ENCODE measurements at places on chromosomes 3 and 15.
A peak's percentile ranks its signal among the peaks of the same experiment; 100 is the strongest.

- no peaks in the 10 kb centered on the region for H3K4me1 ChIP-seq
- H3K27ac ChIP-seq: no peak overlapping the region
- H3K4me3 ChIP-seq: no peak overlapping the region
- DNase-seq: no peak
These were observed 18.3 kb downstream of the OSTN start for GRCh38 chr3:191217301-191217700.

DNA sequence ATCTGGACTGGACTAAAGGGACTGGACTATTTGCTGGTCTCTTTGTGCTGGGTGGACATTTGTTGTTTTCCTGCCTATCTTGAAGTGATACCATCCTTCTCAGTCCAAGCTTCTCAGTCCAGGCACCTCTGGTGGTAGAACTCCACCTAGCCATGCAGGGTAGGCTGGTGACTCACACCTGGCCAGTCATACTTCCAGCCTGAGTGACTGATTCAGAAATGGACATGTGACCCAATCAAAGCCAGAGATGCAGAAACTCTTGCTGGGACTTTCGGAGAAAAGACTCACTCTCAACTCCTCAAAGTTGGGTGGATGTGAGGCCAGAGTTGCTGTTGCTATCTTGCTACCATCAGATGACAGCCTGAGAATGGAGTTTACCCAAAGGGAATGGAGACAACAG, 5.6 kb upstream of the ASB14 start:
- H3K4me1 ChIP-seq: no peaks in the 10 kb centered on the region
- no peak overlapping the region for H3K4me3 ChIP-seq
- no peaks in the 10 kb centered on the region for H3K36me3 ChIP-seq
- H3K27ac ChIP-seq: no peak overlapping the region
- DNase-seq: no peak

- H3K4me1 ChIP-seq: no peaks in the 10 kb centered on the region
- no peak overlapping the region for H3K27ac ChIP-seq
- H3K4me3 ChIP-seq: no peak overlapping the region
These were observed 39.2 kb upstream of the GOLIM4 start for GRCh38 chr3:168134931-168135330.

DNA sequence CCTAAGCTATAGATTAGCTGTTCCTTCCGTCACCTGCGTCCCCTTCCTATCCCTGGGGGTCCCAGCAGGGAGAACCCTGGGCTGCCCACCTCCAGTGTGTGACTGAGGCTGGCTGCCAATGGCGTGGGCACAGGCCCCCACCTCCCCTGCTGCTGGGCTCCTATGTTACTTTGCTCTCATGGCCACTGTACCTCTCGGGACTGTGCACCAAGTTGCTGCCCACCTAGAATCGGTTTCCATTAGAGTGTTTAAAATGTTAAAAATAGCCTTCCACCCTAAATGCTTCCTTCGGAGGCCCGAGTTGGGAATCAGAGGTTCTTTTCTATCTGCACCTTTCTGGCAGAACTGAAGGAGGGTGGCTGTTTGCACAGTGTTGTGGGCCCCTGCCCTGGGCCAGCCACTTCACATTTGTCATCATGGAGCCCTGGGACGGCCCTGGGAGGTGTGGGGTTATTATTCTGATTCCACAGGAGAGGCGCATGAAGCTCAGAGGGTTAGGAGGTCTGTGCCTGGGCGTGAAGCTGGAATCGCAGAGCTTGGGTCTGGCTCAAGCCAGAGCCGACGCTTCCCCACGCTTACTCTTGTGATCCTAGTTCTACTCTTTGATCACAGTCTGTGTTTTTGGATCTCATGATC, 29.1 kb downstream of the IRAK2 start:
- H3K36me3 ChIP-seq: no peaks in the 10 kb centered on the region
- H3K27me3 ChIP-seq: no peaks in the 10 kb centered on the region
- peaks cover 86% of the 10 kb centered on the region for H3K4me1 ChIP-seq
- H3K27ac ChIP-seq: peak overlapping the region; percentile 81
- DNase-seq: no peak

GRCh38 chr3:152839511-152839910, 4.6 kb downstream of the P2RY1 start:
- H3K4me3 ChIP-seq: no peak overlapping the region
- no peak overlapping the region for H3K27ac ChIP-seq
- H3K36me3 ChIP-seq: no peaks in the 10 kb centered on the region
- no peak for DNase-seq
- H3K27me3 ChIP-seq: no peaks in the 10 kb centered on the region
- peaks cover 13% of the 10 kb centered on the region for H3K4me1 ChIP-seq

DNA sequence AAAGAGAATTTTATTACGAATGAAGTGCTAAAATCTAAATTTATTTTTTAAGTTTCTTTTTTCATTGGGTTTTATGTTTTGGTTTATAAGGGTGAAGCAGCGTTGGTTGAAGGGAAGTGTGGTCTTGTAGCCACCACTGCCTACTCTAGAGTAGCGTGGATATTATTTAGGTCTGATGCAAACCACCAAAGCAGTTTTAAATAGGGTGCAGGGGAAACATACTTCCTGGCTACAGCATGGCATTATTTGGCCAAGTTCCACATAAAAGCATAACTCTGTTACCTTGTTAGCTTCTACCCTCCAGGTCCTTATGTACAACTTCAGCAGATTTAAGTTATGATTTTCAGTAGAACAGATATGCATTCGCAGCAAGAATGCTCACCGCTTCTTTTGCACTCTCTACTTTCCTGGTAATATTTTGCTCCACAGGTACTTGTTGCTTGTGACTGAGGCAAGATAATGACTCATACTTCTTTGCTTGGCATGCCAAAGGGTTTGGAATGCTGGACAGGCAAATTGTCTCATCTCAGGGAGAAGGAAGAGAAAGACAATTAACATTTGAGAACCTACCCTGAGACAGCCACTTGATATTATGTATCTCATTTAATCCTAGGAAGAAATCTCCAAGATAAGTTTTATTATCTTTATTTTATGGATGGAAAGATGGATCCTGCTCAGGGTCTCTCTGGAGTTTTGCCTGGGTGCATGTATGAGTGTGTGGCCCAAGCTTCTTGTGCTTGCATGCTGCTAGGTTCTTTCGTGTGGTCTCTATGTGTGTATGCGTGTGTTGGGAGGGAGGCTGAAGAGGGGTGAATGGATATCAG, 5.4 kb downstream of the TGFBR2 start:
- peaks cover 76% of the 10 kb centered on the region for H3K4me1 ChIP-seq
- peak overlapping the region; percentile 90 for H3K4me3 ChIP-seq
- peak overlapping the region; percentile 72 for H3K27ac ChIP-seq
- no peak for DNase-seq

- peak within 1 kb of the TSS; percentile 70 for H3K4me3 ChIP-seq
- H3K36me3 ChIP-seq: no peaks in the 10 kb centered on the region
- peak; percentile 73 for DNase-seq
These were observed at the start of gene FLNB for GRCh38 chr3:58008141-58009025. Gene FLNB (plus strand): TSS chr3:58008422. CDS start chr3:58008565, 143 bp downstream.

DNA sequence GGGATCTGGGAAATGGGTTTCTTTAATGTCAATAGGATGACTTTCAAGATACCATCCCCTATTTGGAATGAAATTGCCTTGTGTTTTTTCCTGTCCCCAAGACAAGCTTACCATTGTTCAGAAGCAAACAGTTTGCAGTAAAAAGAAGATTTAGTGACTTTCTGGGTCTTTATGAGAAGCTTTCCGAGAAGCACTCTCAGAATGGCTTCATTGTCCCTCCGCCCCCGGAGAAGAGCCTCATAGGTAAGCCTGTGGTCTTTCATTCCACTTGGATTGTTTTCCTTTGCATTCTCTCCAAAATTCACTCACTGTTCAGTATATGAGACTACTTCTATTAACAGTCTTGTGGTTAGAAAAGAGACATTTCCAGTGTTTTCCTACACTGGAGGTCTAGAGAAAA, 25.6 kb upstream of the SNX22 start:
- H3K36me3 ChIP-seq: peaks cover 98% of the 10 kb centered on the region
- no peak for DNase-seq
- no peaks in the 10 kb centered on the region for H3K4me1 ChIP-seq

DNA sequence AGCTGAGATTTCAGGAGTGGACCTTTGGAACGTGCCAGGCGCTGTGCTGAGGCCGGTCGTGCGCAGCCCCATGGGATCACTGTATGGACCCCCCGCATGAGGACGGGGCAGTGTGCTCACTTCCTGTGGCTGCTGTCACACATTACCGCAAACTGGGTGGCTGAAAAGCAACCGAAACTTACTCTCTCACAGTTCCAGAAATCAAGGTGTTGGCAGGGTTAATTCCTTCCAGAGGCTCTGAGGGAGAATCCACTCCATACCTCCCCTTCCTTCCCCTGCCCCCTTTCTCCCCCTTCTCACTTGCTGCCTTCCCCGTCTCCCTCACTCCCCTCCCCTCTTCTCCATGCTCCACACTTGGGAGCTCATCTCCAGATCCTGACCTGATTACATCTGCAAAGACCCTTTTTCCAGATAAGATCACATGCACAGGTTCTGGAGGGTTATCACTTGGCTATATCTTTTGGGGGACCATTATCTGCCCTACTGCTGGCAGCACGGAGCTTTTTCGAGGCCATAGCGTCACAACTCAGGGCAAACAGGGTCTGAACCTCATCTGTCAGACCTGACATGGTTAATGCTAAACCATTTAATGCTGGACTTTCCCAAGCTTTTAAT, 41.2 kb downstream of the KLF13 start:
- H3K27ac ChIP-seq: peak overlapping the region; percentile 54
- H3K27me3 ChIP-seq: no peaks in the 10 kb centered on the region
- peak; percentile 45 for DNase-seq
- peaks cover 42% of the 10 kb centered on the region for H3K36me3 ChIP-seq
- H3K4me1 ChIP-seq: peaks cover 59% of the 10 kb centered on the region
- H3K4me3 ChIP-seq: no peak overlapping the region

GRCh38 chr3:156643729-156644389, 30.5 kb upstream of the TIPARP start:
- H3K4me1 ChIP-seq: peaks cover 18% of the 10 kb centered on the region
- no peak overlapping the region for H3K4me3 ChIP-seq
- peak overlapping the region; percentile 8 for H3K27ac ChIP-seq
- no peaks in the 10 kb centered on the region for H3K27me3 ChIP-seq

- H3K4me1 ChIP-seq: no peaks in the 10 kb centered on the region
- no peaks in the 10 kb centered on the region for H3K27me3 ChIP-seq
- no peak overlapping the region for H3K4me3 ChIP-seq
- no peaks in the 10 kb centered on the region for H3K36me3 ChIP-seq
- H3K27ac ChIP-seq: no peak overlapping the region
These were observed 84.6 kb upstream of the DPH6 start for GRCh38 chr15:35630532-35630931.

DNA sequence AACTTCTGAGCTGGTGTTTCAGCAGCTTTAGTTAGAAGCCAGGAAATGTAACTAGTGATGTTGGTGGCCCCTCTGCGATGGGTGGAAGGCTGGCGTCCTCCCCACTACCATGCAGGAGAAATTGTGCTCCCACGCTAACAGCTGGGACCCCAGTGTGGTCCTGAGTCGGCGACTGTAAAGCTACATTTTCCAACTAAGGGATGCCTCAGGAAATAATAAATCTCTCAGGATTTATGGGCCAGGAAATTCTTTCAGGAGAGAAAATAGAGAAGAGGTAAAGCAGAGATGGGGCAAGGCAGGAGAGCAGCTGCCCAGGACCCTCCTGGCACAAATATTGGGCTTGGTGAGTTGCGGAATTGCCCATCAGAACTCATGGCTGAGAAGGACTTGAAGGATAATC, 186.9 kb downstream of the OPA1 start:
- H3K4me3 ChIP-seq: no peak overlapping the region
- no peak for DNase-seq
- no peaks in the 10 kb centered on the region for H3K36me3 ChIP-seq
- no peak overlapping the region for H3K27ac ChIP-seq

GRCh38 chr15:80989081-80989517, 520 bp downstream of the MESD start:
- no peaks in the 10 kb centered on the region for H3K36me3 ChIP-seq
- no peaks in the 10 kb centered on the region for H3K27me3 ChIP-seq
- DNase-seq: no peak

GRCh38 chr3:143895805-143896204, 47.5 kb upstream of the SLC9A9 start:
- H3K4me1 ChIP-seq: peaks cover under 1% of the 10 kb centered on the region
- DNase-seq: no peak
- H3K4me3 ChIP-seq: no peak overlapping the region
- H3K27me3 ChIP-seq: no peaks in the 10 kb centered on the region

DNA sequence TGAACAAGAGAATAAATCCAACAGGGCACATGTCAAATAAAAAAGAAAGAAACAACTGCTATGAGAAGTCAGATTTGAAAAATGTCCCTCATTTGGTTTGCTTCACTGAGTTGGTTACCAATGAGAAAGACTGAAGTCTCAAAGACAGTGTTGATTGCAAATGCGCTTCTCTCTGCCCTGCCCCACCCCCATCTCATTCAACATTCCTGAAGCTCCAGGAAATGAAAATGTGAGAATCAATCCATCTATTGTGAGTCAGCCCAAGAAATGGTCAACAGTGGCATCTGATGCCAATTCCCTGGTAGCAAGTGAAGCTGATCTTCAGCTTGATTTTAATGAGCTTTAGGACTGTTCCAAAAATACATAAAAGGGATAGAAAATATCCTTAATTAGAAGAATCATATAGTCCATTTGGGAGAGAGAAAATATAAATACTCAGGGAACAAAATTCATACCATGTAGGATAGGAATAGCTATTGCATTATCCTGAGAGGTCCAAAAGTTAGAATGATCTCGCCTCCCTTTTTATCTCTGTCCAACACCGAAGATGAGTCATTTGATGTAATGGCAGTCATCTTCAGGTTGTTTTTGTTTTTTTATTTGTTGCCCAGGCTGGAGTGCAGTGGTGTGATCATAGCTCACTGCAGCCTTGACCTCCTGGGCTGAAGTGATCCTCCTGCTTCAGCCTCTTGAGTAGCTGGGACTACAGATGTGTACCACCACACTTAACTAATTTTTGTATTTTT, 200.3 kb upstream of the UMPS start:
- H3K36me3 ChIP-seq: no peaks in the 10 kb centered on the region
- no peak for DNase-seq
- H3K4me1 ChIP-seq: no peaks in the 10 kb centered on the region
- H3K27ac ChIP-seq: no peak overlapping the region

- peaks cover 5% of the 10 kb centered on the region for H3K27me3 ChIP-seq
- peak; percentile 49 for DNase-seq
- peaks cover 10% of the 10 kb centered on the region for H3K36me3 ChIP-seq
- H3K4me1 ChIP-seq: peaks cover 15% of the 10 kb centered on the region
These were observed 46.1 kb downstream of the BTD start for GRCh38 chr3:15647611-15648167.

- no peaks in the 10 kb centered on the region for H3K4me1 ChIP-seq
- H3K4me3 ChIP-seq: no peak overlapping the region
- DNase-seq: no peak
- H3K36me3 ChIP-seq: no peaks in the 10 kb centered on the region
- no peak overlapping the region for H3K27ac ChIP-seq
These were observed 195.8 kb upstream of the GPR149 start for GRCh38 chr3:154625756-154626155.

- DNase-seq: no peak
- H3K4me1 ChIP-seq: no peaks in the 10 kb centered on the region
- no peaks in the 10 kb centered on the region for H3K27me3 ChIP-seq
- no peak overlapping the region for H3K27ac ChIP-seq
- H3K36me3 ChIP-seq: no peaks in the 10 kb centered on the region
- H3K4me3 ChIP-seq: no peak overlapping the region
These were observed 55.2 kb downstream of the CNTN3 start for GRCh38 chr3:74559261-74559660.
